Stimulated activated CD4-positive, alpha-beta T cell treated with anti-CD3 and anti-CD28 coated beads, Interleukin-15, amount 100 ng/mL, for 48 hours (primary cell): ENCODE measurements at places on chromosomes 6 and 20.

GRCh38 chr6:113655761-113656160 lies 201.4 kb upstream of the MARCKS start:
- no peak for DNase-seq

GRCh38 chr6:11876934-11877433 lies 98.4 kb upstream of the ADTRP start:
- DNase-seq = no peak

DNA sequence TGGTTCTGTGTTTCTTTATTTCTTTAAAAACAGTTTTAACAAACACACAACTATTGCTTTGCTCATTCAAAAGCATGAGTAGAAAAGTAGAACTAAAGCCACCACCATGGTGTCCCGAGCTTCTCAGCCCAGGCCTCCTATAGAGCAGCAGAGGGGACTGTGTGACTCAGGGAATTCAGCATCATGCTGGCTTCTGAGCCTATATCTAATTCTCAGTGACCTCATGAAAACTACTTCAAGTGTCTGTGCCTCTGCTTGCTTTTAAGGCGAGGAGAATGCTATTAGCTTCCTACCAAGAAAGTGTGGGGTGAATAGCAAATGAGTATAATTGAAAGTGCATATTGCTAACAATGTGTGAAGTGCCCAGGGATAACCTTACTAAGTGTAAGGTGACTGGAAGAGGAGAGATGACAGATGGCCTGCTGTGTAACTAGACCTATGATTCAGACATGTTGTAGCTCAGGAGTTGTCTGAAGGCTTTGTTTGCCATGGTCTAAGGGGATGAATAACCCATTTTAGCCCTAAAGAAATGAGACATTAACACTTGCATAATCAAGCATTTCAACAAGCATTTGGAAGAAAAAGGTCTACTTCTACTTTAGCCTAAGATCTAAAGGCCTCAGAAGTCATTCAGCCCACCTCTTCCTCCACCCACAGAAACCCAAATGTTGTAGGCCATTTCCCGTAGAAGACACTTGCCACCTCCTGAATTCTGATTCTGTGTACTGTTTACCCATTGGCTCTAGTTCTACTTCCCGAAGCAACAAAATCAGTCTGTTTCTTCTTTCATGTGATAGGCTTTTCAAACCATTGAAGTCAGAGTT lies 121.5 kb upstream of the ARG1 start:
- DNase-seq = no peak

GRCh38 chr20:31722257-31723068 lies at the start of gene BCL2L1:
Gene BCL2L1 (minus strand): TSS chr20:31722868. CDS start chr20:31722218, 650 bp downstream.
- peak; percentile 67 for DNase-seq

GRCh38 chr6:12968839-12969558 lies 252.4 kb downstream of the PHACTR1 start:
- DNase-seq = no peak

GRCh38 chr6:90689172-90689571 lies 102.3 kb upstream of the MAP3K7 start:
- no peak for DNase-seq

DNA sequence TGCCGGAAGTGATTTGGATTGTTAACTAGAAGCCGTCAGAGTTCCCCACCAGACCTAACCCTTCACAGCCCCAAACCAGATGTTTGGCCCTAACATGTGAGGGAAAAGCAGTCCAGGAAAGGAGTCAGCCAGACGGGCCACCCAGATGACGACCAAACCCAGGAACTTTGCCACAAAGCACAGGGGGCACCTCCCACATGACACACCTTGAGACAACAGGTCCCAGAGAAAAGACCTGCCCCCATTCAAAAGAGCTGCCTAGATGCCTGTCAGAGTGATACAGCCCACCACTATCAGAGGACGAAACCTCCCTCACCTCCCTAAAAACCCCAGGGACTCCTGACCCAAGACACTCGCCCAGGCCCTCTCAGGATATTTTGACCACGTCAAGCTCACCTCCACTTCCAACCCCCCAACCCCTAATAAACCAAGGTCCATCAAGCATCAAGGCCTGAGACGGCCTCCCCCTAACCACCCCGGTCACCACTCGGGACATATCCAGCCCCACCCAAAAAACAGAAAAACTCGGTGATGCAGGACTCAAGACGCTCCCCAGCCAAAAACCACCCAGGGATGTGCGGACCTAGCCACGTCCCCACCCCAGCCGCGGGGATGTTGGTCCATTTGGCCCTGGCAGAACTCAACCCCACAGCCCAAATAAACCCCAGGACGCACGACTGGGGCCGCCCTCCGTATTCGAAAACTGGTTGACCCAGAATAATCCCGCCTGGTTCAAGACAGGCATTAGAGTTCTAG lies 662 bp downstream of the ZNF343 start:
- DNase-seq = no peak
